Activated CD4-positive, CD25-positive, alpha-beta regulatory T cell (primary cell): ENCODE measurements at places on chromosomes 6 and 20.

DNA sequence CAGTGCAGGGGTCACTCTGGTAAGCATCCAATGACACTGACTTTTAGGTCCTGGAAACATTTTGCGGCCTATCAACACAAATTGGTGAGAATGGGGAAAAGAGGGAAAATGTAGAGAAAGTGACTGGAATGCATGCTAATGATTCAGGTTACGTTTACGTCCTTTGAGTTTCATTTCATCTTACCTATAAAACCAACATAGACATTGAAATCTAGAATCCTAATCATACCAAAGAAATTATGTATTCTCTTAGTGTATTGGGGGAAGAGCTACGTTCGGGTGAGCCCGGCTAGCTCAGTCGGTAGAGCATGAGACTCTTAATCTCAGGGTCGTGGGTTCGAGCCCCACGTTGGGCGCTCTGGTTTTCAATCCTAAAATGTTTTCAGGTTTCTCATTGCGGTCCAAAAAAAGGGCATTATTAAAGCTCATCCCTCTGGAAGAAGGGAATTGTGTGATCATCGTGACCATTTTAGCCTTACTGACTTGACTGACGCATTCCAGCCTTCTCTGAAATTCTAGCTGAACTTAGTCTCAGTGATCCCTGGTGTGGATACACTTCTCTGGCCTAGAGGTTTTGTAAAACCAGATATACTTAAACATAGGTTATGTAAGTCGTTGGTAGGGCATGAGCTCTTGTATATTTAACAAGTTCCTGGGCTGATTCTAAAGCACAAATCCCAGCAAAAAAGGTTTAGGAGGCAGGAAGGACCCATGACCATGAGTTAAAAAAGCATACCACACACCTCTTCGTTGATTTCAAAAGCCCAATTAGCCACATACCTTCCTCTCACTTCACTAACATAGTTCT is 18.3 kb downstream of the HMGN4 start:
- DNase-seq, result no peak

DNA sequence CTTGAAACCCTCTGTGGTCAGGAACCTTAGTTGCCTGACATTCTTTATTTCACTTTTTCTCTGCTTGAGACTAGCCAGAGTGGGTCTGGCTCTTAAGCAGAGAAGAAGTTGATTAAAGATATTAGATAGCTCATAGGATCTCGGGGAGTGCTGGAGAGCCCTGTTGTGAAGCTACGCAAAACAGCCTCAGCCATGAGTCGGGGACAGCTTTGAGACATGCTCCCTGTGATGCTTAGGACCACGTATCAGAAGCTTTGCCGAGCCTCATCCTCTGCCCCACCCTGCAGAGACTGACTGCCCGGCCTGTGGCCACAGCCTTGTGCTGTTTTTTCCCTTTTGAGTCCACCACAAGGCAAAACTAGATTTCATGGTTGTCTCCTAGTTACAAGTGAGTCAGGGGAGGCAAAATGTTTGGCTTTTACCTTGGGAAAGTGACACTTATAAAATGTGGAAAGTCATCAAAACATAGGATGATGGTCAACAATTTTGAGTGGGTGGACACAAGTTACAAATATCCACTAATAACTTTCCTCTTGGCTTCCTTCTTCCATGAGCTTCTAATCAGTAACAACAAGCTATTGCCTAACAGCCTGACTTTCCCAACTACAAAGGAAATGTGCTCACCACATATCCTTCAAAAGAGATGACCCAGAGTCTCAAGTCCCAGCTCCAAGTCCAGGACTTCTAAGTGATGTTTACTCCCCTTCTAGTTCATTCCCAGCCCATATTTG is 108.4 kb downstream of the JAG1 start:
- DNase-seq, result no peak

GRCh38 chr6:44921798-44922197 is 406.3 kb upstream of the RUNX2 start:
- DNase-seq, result no peak

DNA sequence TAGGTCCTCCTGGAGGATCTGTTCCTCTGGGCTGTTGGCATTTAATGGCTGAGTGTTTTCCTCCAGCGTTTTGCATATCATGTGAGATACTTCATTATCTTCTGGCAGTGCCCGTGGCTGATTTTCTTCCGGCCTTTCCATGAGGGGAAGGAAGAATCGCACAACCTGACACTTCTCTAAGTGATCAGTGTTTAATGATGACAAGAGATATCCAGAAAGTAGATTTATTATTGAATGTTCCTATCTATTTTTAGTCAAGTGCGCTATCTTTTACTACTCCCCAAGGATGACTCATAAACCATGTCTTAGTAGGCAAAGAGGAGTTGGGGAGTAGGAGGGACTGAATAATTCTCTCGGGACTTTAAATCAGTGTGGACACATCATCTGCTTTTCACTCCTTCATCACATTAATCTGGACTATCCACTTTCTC is 149.7 kb downstream of the PLCB4 start:
- no peak for DNase-seq

- DNase-seq, result no peak
Observed at GRCh38 chr20:44034965-44035635, 120.4 kb downstream of the TOX2 start.

DNA sequence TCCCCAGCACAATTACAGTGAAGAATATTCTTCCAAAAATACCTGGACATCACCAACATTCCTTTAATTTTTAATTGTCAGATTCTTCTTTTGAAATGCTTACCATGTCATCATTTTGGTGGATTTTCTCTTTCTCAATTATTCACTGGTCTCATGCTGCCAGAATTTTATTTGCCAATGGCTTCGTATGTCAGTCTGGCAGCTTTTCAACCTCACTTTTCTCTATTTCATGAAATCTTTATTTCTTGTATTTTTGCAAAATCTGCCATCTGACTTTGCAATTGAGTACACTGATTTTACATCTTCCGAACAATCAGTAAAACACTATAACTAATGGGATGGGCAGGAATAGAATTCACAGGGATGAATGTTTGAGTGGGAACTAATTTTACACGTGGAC is 84.1 kb downstream of the BTBD9 start:
- no peak for DNase-seq

- no peak for DNase-seq
Observed at GRCh38 chr6:30645989-30646388, 944 bp upstream of the C6orf136 start.

GRCh38 chr6:24844903-24845302 is 46.2 kb upstream of the ARMH2 start:
- no peak for DNase-seq

- DNase-seq, result peak; percentile 27
Observed at GRCh38 chr6:85594197-85594930, 706 bp upstream of the SNX14 start.

DNA sequence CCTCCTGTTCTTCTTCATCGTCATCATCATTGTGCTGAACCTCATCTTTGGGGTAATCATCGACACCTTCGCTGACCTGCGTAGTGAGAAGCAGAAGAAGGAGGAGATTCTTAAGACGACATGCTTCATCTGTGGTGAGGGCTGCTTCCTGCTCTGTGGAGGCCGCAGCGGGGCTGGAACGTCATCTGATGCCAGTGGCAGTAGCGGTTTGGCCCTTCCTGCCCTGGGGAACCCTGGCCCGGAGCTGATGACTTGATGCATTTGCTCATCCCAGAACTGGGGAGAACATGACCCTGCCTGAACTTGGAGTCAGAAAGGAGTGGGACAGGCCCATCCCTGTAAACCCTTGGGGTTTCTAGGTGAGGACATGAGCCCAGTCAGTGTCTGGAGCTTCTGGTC is 18.7 kb downstream of the UQCC2 start:
- DNase-seq, result peak; percentile 18

DNA sequence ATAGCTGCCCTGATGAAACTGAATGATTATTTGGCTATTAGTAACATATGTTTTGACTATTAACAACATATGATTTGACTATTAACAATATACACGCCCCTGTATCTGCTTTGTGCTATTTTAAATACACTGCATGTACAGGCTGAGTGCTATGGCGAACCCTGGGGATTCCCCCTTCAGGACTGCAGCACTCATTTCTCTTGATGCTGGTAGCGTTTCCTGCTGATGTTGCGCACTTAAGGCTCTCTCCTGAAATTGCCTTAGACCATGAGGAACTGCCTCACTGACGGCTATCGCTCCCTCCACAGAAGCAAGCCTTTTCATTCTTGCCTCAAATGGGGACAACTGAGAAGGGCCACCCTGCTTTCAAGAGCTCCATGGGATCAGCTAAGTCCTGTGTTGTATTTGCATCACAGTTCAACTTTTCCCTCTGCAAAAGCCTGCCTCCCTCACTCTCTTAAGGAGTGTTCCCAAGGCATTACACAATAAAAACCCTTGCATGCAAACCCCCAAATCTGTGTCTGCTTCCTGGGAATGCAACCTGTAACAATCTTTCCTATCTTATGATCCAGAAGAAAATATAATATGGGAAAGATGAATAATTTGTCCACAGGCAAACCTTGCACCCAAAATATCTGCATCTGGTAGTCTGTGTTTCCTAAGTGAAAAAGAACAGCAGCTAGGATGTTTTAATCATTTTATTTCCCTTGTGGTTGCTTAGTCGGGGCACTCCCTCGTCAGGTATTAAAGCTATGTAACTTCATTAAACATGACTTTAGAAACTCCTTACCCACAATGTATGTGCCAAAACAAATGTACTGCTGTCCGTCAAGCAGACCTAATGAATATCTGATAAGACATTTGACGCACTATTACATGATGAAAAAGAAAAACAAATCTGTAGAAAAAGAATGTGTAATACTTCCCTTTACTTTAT is 456.4 kb downstream of the COL12A1 start:
- no peak for DNase-seq

- DNase-seq, result no peak
Observed at GRCh38 chr20:61613917-61614705, 362.1 kb downstream of the CDH4 start.

DNA sequence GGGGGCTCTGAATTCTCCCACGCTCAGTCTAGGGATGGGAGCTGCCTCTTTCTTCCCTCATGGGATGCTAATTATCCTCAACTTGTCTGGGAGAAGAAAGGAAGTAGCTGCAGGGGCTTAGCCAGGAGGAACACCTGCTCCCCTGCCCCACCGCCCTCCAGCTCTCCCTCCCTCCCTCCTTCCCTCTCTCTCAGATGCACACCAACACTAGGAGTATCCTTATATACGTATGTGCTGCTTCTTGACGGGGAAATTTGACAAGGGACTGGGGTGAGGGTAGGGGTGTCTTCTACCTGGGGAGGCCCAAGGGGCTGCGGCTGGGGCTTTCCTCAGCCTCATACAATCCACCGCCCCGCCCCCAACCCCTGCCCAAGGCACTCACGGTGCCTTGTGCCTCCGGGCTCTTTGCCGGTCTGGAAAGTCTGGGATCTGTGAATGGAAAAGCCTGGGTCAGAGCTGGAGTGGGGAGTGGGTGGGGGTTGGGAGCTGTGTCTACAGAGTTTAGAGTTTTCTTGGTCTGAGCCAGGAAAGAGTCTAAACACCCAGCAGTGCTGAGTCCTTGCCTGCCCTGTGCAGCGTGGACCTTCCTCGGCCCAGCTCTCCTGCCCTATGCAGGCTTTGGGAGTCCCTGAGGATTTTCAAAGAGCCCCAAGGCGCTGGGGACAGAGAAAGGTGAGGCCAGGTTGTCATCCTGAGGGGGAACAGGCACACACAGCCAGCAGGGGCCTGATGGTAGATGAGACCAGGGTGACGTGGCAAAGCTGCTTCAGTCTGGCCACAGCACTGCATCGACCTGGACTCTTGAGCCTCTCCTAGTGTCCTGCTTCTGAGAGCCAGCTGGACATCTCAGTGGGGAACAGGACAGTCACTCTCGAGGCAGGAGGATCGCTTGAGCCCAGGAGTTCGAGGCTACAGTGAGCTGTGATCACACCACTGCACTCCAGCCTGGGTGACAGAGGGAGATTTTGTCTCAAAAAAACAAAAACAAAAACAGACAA is 29.3 kb upstream of the EMILIN3 start:
- DNase-seq, result no peak

DNA sequence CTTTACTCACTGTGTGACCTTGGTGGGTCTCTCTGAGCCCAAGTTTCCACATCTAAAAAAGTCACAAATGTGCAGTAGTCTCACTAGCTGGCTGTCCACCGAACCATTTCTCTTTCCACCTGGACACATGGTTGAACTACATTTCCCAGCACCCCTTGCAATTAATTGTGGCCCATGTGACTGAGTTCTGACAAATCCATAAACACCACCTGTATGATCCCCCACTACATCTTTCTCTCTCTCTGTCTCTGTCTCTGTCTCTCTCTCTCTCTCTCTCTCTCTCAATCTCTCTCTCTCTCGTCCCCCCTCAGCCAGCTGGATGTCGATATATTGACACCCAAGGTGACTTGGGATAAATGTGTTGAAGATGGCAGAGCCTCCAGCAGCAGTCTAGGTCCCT is 42.8 kb downstream of the SNHG17 start:
- no peak for DNase-seq

DNA sequence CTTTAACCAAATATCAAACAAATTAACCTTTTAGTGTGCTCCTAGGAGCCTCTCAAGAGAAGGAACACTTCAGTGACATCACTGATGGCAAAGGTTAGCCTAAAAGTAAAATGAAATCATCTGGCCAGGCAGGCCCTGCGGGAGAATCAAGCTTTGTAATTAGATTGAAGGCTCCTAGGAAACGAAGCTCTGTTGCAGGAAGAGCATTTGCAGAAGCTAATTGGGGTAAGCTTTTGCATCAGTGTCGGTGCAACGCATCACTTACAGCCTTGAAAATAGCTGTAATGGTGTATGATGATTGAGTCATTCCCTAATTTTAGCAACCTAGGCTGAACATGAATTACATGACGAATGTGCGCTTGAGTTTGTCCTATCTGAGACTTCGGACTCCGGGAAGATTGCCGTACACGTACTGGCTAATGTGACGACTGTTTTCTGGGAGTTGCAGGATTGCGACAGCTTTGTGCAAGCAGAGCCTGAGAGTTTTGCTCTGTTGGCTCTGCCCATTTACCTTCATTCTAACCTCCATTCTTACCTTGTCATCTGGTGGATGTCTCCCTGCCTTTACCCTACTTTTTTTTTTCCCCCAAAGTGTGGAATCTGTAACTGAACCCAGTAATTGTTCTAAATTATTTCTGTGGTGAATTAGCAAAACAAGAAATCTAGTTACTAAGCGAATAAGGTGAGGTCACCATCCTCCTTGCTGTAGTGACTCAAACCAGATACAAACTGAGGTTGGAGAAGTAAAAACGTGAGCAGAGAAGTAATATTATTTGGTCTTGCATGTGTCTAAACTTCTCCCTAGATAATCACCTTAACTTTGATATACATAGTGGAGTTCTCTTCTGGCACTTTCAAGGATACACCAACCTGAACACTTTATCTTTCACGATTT is 675.9 kb upstream of the CITED2 start:
- no peak for DNase-seq

DNA sequence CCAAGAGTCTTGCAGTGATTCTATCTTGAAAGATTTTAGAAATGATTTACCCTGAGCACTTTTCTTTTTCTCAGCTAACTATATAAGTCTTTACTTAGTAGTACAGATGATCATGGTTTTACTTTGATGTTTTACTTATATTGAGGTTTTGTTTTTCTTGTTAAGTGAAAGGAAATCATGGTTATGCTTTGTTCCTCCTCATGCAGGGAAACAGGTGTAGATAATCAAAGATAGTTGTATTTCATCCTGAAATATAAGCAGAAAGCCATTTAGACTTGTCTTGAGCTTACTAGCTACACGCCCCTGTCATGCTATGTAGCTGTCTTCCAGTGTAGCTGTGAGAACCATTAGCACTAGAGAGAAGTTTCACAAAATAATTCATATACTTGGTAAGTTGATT is 113.9 kb downstream of the HIVEP1 start:
- no peak for DNase-seq
